ENCODE measurements at places on chromosomes 7 and 10. TPM values are rescaled to one million over a fixed set of nuclear protein-coding genes. Genes with fewer than 3 reads are reported as not detected.

The ZPBP gene
- not detected for total RNA-seq

The KCNMA1 gene
- total RNA-seq = 0.87 TPM

DNA sequence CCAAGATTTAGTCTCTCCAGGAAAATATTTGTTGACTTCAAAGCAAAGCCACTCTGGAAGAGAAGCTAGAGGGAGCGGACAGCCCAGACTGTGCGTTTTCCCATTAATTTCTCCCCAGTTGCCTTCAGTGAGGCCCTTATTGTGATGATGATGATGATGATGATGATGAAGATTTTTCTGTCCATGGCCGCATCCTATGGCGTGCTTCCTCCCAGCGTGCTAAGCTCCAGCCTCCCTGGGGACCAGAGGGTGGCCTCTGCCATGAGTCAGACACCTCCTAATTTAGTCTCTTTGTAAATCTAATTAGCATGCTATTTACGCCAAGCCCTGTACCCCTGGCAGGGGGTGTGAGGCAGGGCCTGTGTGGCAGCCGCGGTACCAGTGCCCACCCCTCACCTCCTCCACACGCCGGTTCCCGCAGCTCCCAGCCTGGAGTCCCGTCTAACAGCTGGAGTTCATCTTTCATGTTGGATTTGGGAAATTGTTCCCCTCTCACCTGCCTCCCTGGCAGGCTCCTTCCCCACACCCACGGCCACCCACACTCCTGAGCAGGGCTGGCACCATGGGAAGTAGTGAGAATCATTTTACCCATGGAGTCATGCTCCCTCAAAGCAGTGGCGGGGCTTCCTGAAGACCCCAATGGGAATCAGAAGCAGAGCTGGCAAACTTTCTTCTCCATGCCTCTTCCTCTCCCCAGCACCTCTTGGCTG lies 92.2 kb downstream of the C10orf105 start:
- DNase-seq = no peak

- DNase-seq = no peak
Observed at GRCh38 chr10:121531076-121531829, 67.0 kb downstream of the FGFR2 start.

- DNase-seq = no peak
Observed at GRCh38 chr10:132678436-132679216, 107.3 kb downstream of the NKX6-2 start.
